Right lobe of liver (tissue), 6 donors: ENCODE measurements at places on chromosomes 13 and 19. TPM values are rescaled to one million over a fixed set of nuclear protein-coding genes. Genes with fewer than 3 reads are reported as not detected.

DNA sequence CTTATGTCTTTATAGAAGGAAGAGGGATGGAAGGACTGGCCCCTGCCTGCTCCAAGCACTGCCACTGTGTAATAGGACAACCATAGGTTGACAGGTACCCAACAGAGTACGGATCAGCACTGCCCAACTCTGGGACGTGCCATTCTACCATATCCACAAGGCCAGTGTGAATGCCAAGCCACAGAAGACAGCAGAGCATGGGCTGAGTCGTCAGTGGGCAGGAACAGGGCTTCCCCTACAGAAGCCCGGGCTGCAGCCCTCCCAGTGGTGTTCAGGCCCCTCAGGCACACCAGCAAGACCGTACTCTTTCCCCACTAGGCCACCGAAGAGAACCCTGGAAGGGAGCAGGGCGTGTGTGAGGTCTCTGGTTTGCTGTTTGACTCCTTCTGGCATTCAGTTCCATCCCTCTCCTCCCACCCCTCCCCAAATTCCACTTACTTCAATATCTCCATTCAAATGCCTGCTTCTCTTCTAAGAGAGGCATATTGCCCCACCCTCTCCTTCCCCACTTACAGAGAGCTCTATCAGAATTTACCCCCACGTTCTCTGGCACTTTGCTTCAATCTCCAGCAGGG is 209.4 kb downstream of the FOXO1 start:
- H3K4me1 ChIP-seq = no peaks in the 10 kb centered on the region
- no peak for DNase-seq
- no peak overlapping the region for H3K27ac ChIP-seq
- H3K4me3 ChIP-seq = no peak overlapping the region
- no peaks in the 10 kb centered on the region for H3K27me3 ChIP-seq

DNA sequence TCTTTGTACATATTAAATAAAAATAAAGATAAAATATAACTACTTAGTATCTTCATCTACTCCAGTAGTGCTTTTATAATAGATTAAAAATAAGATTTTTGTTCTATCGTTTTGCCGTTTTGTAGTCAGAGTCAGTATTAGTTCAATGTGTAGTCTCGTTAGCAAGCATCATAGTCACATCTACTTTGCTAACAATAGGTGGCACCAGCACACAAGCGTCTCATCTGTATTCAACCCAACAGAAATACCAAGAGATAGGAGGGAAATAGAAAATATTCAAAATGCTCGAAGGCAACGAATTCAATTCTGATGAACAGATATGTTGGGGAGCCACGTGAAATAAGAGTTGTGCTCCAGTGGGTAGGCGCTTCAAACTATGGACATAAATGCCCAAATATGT is 21.4 kb upstream of the MICU2 start:
- DNase-seq = no peak
- no peaks in the 10 kb centered on the region for H3K36me3 ChIP-seq
- H3K27ac ChIP-seq = no peak overlapping the region
- H3K4me1 ChIP-seq = no peaks in the 10 kb centered on the region

GRCh38 chr13:75250526-75251178 is 231.3 kb downstream of the TBC1D4 start:
- no peak for DNase-seq
- no peaks in the 10 kb centered on the region for H3K4me1 ChIP-seq
- no peaks in the 10 kb centered on the region for H3K36me3 ChIP-seq
- no peak overlapping the region for H3K27ac ChIP-seq
- no peak overlapping the region for H3K4me3 ChIP-seq
- no peaks in the 10 kb centered on the region for H3K27me3 ChIP-seq

- H3K4me3 ChIP-seq = peak overlapping the region; percentile 66
- H3K4me1 ChIP-seq = no peaks in the 10 kb centered on the region
- H3K27me3 ChIP-seq = no peaks in the 10 kb centered on the region
- DNase-seq = no peak
- H3K27ac ChIP-seq = peak overlapping the region; percentile 57
Observed at GRCh38 chr19:4456843-4457653, 546 bp downstream of the UBXN6 start.

DNA sequence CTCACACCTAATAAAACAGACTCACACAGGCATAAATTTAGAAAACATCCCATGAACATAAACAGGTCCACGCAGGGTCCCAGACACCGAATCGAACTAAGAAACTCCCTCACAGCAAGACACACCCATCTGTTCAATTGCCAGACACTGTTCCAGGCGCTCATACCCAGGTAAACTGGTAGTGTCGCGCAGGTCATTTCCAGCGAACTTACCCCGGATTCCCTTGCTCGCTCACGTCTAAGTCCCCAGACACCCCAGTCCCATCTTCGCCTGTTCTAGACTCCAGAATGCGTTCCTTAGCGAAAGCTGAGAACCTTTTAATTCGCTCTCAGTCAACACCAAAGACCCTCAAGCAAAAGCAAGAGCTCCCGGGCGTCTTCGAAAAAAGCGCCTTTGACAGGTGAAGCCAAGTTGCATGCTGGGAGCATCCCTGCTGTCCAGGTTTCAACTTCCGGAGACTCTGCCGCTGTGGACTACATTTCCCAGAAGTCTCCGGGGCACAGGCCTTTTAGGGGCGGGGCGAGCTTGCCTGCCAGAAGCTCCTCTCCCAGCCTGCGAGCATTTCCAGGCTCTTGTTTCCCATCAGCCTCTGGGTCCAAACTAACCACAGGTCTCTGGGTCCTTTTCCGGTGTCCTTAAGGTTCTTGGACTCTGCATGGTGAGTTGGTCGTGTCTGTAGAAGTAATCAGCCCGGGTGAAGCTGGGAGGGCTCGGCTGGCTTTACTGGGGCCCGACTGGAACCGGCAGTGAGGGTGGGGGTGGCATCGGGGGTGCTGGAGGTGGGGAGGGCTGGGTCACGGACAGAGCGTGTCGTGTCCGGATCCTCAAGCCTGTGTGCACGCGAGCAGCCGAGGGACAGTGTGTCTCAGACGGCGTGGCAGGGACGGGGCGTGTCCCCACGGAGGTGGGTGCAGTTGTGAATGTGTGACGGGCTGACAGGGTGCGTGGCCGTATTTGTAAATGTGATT is at the start of gene ZNF283:
Gene ZNF283, plus strand, starts transcription at position 535 of the 968 bp plus-strand sequence. CDS start 6,184 bp downstream, outside the sequence.
- peak within 1 kb of the TSS; percentile 65 for H3K4me3 ChIP-seq
- H3K36me3 ChIP-seq = peaks cover 12% of the 10 kb centered on the region
- H3K27me3 ChIP-seq = no peaks in the 10 kb centered on the region
- DNase-seq = peak; percentile 85
- no peaks in the 10 kb centered on the region for H3K4me1 ChIP-seq

GRCh38 chr19:45834970-45835369 is 19.9 kb upstream of the RSPH6A start:
- DNase-seq = peak; percentile 37
- peaks cover 94% of the 10 kb centered on the region for H3K36me3 ChIP-seq
- H3K27me3 ChIP-seq = no peaks in the 10 kb centered on the region
- no peak overlapping the region for H3K4me3 ChIP-seq
- H3K27ac ChIP-seq = no peak overlapping the region
- no peaks in the 10 kb centered on the region for H3K4me1 ChIP-seq

DNA sequence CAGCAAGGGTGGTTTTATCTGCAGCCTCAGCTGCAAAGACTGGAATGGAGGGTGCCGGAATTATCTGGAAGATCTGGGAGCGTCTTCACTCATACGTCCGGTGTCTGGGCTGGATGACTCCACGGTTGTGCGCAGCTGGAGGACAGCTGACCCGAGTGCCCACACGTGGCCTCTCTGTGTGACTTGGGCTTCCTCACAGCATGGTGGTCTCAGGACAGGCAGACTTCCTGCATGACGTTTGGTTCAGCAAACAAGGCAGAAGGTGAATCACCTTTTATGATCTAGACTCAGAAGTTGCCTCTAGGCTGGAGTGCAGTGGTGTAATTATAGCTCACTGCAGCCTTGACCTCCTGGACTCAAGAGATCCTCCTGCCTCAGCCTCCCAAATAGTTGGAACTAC is 33.2 kb downstream of the CACNG6 start:
- no peaks in the 10 kb centered on the region for H3K36me3 ChIP-seq
- peaks cover 5% of the 10 kb centered on the region for H3K27me3 ChIP-seq
- H3K4me1 ChIP-seq = no peaks in the 10 kb centered on the region
- no peak overlapping the region for H3K27ac ChIP-seq
- no peak for DNase-seq
- H3K4me3 ChIP-seq = no peak overlapping the region

Gene RASGRP4
- total RNA-seq = 1.5 TPM

Gene CEACAM7
- not detected for total RNA-seq

Gene ZNF552
- 2.8 TPM for total RNA-seq

Gene PEG3
- total RNA-seq = 9.5 TPM

Gene LHB
- total RNA-seq = not detected
